Hepatocyte (in vitro differentiated cells): ENCODE measurements at places on chromosomes 3 and 15.

- H3K36me3 ChIP-seq, result no peaks in the 10 kb centered on the region
- H3K4me1 ChIP-seq, result no peaks in the 10 kb centered on the region
- peaks cover 4% of the 10 kb centered on the region for H3K27me3 ChIP-seq
- H3K4me3 ChIP-seq, result no peak overlapping the region
- DNase-seq, result no peak
Observed at GRCh38 chr3:137737208-137737607, 26.9 kb upstream of the SOX14 start.

DNA sequence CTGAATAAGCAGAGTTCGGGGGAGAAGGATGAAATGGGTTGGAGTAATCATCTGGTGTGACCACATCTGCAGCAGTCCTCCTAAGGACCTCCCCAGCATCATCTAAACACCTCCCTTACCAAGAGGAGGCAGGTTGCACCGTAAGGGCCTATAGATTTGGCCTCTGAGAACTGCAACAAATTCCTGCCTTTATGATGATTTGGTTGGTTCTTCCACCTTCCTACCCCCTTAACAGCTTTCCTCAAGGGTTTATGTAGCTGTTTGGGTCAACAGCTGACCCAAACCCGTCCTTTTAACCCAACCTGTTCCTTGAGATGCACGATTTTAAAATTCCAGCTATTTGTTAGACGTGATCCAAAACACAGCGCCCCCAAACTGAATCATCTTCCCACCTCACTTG, 58.2 kb downstream of the AAGAB start:
- no peak for DNase-seq
- no peaks in the 10 kb centered on the region for H3K27me3 ChIP-seq

- DNase-seq, result no peak
- H3K36me3 ChIP-seq, result no peaks in the 10 kb centered on the region
- H3K27ac ChIP-seq, result no peak overlapping the region
- no peaks in the 10 kb centered on the region for H3K27me3 ChIP-seq
Observed at GRCh38 chr3:134258761-134259347, 8.2 kb upstream of the RYK start.

DNA sequence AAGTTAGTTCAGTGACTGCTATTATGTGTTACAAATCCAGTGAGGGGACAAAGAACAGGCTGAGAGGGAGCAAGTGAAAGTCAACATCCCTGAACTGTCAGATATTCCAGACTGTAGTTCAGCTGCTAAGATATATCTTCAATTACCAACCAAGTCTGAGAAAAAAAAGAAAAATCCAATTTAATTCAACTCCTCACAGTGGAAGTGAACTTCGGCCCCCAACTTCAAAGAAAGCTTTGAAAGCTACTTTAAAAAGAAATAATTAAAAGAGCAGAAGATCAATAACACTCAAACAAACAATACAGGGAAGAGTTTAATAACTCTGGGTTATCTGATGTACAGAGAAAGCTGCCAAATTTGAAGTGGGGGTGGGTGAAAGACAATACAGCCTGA, 174.0 kb downstream of the SERPINI1 start:
- H3K36me3 ChIP-seq, result no peaks in the 10 kb centered on the region
- DNase-seq, result no peak
- peak overlapping the region; percentile 74 for H3K27ac ChIP-seq

GRCh38 chr15:68700455-68701123, 120.1 kb downstream of the ANP32A start:
- peaks cover 9% of the 10 kb centered on the region for H3K4me1 ChIP-seq
- H3K27me3 ChIP-seq, result no peaks in the 10 kb centered on the region
- no peaks in the 10 kb centered on the region for H3K36me3 ChIP-seq
- peak overlapping the region; percentile 49 for H3K27ac ChIP-seq
- DNase-seq, result peak; percentile 81

DNA sequence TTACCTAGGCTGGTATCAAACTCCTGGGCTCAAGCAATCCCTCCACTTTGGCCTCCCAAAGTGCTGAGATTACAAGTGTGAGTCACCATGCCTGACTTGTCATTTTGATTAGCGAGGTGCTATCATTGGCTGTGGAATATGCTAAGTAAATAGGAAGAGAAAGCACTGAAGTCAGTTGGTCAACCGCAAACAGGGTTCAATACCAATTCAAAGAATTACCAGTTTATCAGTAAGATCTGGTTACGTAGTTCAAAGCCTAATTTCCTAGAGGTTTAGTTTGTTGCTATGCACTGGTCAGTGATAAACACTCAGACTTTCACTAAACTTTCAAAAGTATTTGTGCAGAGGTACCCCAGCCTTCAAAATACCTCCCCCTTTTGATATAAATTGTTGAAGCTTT, 29.5 kb downstream of the GLB1 start:
- H3K4me1 ChIP-seq, result peaks cover 36% of the 10 kb centered on the region
- H3K27me3 ChIP-seq, result no peaks in the 10 kb centered on the region
- H3K4me3 ChIP-seq, result no peak overlapping the region
- no peak for DNase-seq
- no peaks in the 10 kb centered on the region for H3K36me3 ChIP-seq
- no peak overlapping the region for H3K27ac ChIP-seq

- H3K4me1 ChIP-seq, result peaks cover 11% of the 10 kb centered on the region
- no peaks in the 10 kb centered on the region for H3K27me3 ChIP-seq
- peak; percentile 72 for DNase-seq
- peak overlapping the region; percentile 87 for H3K4me3 ChIP-seq
- H3K27ac ChIP-seq, result peak overlapping the region; percentile 93
- no peaks in the 10 kb centered on the region for H3K36me3 ChIP-seq
Observed at GRCh38 chr3:143970773-143971358, 757 bp upstream of the DIPK2A start.

GRCh38 chr15:44066211-44066827, 128.8 kb downstream of the FRMD5 start:
- H3K27me3 ChIP-seq, result no peaks in the 10 kb centered on the region
- no peaks in the 10 kb centered on the region for H3K4me1 ChIP-seq
- H3K4me3 ChIP-seq, result no peak overlapping the region
- DNase-seq, result peak; percentile 77
- H3K27ac ChIP-seq, result no peak overlapping the region

DNA sequence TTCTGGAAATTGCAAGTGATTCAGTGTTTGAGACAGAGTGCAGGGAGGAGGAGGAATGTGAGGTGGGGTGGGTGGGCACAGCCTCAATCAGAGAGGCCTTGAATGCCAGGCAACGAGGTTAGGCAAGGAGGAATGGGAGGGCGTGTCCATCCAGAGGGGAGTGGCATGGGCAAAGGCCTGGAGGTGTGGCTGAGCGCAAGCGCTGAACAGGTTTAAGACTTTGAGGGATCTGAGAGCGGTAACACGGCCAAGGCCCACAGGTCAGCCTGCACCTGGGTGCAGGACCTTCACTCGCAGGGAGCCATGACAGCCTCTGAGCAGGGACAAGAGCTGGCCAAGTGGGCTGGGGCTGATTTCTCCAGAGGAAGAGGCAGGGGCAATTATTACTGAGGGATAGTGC, 125.9 kb downstream of the TPRA1 start:
- peaks cover 9% of the 10 kb centered on the region for H3K27me3 ChIP-seq
- H3K4me3 ChIP-seq, result no peak overlapping the region
- H3K36me3 ChIP-seq, result no peaks in the 10 kb centered on the region
- no peak overlapping the region for H3K27ac ChIP-seq
- H3K4me1 ChIP-seq, result no peaks in the 10 kb centered on the region

- no peaks in the 10 kb centered on the region for H3K36me3 ChIP-seq
- no peak for DNase-seq
- H3K27me3 ChIP-seq, result no peaks in the 10 kb centered on the region
- H3K4me1 ChIP-seq, result peaks cover 5% of the 10 kb centered on the region
- H3K4me3 ChIP-seq, result no peak overlapping the region
Observed at GRCh38 chr3:187017511-187018230, 87.3 kb downstream of the ST6GAL1 start.
